A549 treated with CORT108297 at 1 μM for 4 hours (cell line): ENCODE measurements at places on chromosomes 1 and 21. TPM values are rescaled to one million over a fixed set of nuclear protein-coding genes. Genes with fewer than 3 reads are reported as not detected.

The KCNQ4 gene
- total RNA-seq = 0.13 to 0.24 TPM (median 0.22 TPM) in 5 replicates

The CCDC181 gene
- 0.06 to 0.24 TPM (median 0.10 TPM) in 5 replicates for total RNA-seq

The OR2L8 gene
- total RNA-seq = not detected in 5 replicates

The PLA2G2F gene
- total RNA-seq = not detected in 5 replicates

The IFFO2 gene
- total RNA-seq = 11.0 to 17.6 TPM (median 14.0 TPM) in 5 replicates
